Activated CD4-positive, alpha-beta T cell treated with anti-CD3 and anti-CD28 coated beads, Interleukin-2, amount 50 U/mL, for 48 hours (primary cell): ENCODE measurements at places on chromosomes 5 and 9.

GRCh38 chr9:68974431-68974830 is 39.5 kb downstream of the PRKACG start:
- DNase-seq, result peak; percentile 26

- peak; percentile 26 for DNase-seq
These were observed 57.9 kb downstream of the OSTF1 start for GRCh38 chr9:75146229-75146628.

DNA sequence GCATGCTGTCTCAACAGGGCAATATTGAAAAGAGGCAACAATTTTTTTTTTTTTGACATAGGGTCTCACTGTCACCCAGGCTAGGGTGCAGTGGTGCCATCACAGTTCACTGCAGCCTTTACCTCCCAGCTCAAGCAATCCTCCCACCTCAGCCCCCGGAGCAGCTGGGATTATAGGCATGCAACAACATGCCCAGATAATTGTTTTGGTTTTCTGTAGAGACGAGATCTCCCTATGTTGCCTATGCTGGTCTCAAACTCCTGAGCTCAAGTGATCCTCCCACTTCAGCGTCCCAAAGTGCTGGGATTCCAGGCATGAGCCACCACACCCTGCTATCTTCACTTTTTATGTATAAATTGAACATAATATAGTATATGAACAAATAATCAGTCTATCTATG is 47.6 kb downstream of the PRELID2 start:
- no peak for DNase-seq

GRCh38 chr9:131791542-131792254 is 51.8 kb upstream of the RAPGEF1 start:
- DNase-seq, result no peak

GRCh38 chr5:159971931-159972461 is 36.9 kb upstream of the TTC1 start:
- DNase-seq, result no peak
